ENCODE measurements at places on chromosomes 1 and 21.

- DNase-seq, result no peak
Measured at GRCh38 chr1:84365225-84366221, 32.8 kb upstream of the DNASE2B start.

GRCh38 chr1:232106415-232106814, 479.8 kb downstream of the DISC1 start:
- no peak for DNase-seq

DNA sequence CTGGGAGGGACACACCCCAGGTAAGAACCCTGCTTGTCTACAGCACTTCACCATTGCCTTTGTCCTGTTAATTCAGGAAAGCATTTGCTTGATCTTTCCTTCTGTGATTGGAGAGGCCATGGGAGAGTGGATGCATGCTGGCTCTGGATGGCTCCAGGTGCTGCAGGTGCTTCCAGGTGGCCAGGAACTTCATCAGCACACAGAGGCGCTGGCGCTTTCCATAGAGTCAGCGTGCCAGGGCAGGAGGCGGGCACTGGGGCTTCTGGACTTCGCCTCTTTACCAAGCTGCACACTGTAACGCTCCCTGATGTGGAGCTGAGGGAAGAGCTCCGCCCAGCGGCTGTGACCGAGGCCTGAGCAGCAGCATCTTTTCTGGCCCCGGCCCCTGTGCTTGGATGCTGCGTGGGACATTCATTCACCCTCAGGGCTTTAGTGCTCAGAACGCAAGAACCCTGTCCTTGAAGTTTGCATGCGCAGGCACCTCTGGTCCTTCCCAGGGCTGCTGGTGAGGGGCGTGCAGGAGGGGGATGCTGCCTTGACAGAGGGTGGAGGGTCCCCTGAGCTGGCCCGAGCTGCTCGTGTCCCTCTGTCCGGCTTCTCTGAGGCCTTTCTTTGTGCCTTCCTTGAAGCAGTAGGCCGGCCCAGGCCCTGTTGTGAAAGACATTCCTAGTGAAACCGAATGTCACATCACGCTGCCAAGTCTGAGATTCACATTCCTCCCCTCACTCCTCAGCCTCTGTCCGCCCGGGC, 1.6 kb upstream of the MX2 start:
- DNase-seq, result no peak

DNA sequence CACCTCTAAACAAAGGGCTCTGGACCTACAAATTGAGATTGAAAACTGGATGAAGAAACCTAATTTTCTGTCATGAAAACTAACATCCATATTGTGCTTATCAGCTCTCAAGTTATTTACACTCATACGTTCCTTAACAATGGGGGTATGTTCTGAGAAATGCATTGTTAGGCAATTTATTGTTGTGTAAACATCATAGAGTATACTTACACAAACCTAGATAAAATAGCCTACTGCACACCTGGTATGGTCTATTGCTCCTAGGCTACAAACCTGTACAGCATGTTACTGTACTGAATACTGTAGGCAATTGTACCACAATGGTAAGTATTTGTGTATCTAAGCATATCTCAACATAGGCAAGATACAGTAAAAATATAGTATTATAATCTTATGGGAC, 191.4 kb downstream of the TM2D1 start:
- DNase-seq, result no peak

- DNase-seq, result no peak
Measured at GRCh38 chr1:155481741-155482241, 80.8 kb downstream of the ASH1L start.

DNA sequence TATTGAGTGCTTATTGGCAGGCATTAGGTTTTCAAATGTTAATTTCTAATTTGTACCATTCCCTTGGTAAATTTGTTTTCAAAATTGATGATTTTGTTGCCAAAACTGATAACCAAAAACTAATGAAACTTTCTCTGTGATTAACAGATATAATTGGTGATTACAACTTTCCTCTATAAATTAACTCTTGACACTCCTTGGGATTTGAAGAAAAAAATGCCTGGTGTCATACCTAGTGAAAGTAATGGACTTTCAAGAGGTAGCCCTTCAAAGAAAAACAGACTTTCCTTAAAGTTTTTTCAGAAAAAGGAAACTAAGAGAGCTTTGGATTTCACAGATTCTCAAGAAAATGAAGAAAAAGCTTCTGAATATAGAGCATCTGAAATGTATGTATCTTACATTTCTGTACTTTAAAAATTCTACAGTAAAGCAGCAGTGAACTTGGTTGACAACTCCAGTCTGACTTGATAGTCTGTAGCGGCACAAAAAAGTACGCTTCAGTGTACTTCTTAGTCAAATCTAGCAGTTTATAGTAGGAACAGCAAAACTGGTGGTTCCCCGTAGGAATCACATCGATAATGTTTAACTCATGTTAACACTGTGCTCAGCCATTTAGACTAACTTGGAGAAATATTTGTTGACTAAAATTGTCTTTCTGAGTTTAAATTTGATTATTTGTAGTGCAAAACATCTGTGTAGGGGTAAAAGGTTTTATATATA, 3.0 kb downstream of the USP1 start:
- DNase-seq, result no peak

GRCh38 chr1:79845936-79846335, 839.4 kb upstream of the ADGRL4 start:
- no peak for DNase-seq

DNA sequence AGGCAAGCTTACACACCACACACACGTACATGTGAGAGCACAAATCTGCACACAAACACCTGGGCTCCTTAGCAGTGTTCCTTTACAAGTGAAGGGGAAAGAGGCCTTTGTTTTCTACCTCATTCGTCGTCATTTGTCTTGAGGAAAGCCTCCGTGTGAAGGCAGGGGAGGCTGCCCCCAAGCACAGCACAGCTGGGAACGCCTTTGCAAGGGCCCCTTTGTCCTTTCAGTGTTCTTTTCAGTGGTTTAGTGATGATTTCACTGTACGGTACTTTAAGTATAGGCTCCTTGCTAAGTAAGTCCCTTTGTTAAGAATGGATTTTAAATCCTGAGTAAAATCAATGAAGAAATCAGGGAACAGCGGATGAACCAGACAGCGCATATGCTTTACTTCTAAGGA, 94.1 kb downstream of the PGBD5 start:
- DNase-seq, result no peak

Measured in DMS 273 treated with DMSO at 0.1 percent for 48 hours (cell line).